Lung microvascular endothelial cell (primary cell): ENCODE measurements at places on chromosomes 2 and 18. TPM values are rescaled to one million over a fixed set of nuclear protein-coding genes. Genes with fewer than 3 reads are reported as not detected.

RNPEPL1 gene
- 16.6 and 19.8 TPM in 2 replicates for total RNA-seq

NAT8 gene
- total RNA-seq = not detected in 2 replicates

ZNF142 gene
- total RNA-seq = 3.3 and 6.2 TPM in 2 replicates

GCG gene
- not detected in 2 replicates for total RNA-seq

CHAC2 gene
- total RNA-seq = 5.0 and 8.9 TPM in 2 replicates

POMC gene
- total RNA-seq = 0.22 and 0.99 TPM in 2 replicates

RFTN2 gene
- total RNA-seq = 7.8 and 13.3 TPM in 2 replicates

ANKRD30B gene
- total RNA-seq = under 0.01 TPM in 1 of 2 replicates, not detected in the other

C2orf74 gene
- total RNA-seq = 8.1 and 12.3 TPM in 2 replicates

SOCS6 gene
- total RNA-seq = 14.2 and 23.8 TPM in 2 replicates

CCNT2 gene
- 19.8 and 27.0 TPM in 2 replicates for total RNA-seq

REG1B gene
- total RNA-seq = not detected in 2 replicates

ERICH2 gene
- not detected in 2 replicates for total RNA-seq

DLX1 gene
- total RNA-seq = not detected in 2 replicates

ABCB11 gene
- total RNA-seq = under 0.01 TPM in 1 of 2 replicates, not detected in the other

AKAIN1 gene
- total RNA-seq = not detected in 2 replicates
